ENCODE measurements at places on chromosomes 4 and X.

DNA sequence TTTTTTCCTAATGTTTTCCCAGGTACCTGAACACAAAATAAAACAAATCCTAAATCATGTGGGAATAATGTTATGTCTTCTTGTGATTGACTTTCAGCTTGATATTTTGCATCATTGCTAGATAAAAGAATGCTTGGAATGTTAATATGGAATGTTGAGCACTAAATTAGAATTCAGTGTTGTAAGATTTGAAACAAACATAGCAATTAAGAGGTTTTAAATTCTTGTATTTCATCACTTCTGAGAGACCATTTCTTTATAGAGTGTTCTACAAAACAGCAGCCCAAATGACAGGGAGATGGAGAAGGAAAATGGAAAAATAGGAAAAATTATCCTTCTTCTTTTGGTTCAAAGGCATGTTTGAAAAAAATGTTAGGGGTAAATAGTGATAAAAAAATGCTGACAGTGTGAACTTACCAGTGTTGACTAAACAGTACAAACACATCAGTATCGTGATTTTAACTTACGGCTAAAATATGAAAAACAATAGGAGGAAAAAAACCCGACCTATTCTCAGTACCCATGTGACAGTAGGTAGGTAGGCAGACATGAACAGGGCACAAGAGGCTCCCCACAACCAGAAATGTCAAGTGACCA, 102.6 kb upstream of the PDE5A start:
- no peak for DNase-seq

DNA sequence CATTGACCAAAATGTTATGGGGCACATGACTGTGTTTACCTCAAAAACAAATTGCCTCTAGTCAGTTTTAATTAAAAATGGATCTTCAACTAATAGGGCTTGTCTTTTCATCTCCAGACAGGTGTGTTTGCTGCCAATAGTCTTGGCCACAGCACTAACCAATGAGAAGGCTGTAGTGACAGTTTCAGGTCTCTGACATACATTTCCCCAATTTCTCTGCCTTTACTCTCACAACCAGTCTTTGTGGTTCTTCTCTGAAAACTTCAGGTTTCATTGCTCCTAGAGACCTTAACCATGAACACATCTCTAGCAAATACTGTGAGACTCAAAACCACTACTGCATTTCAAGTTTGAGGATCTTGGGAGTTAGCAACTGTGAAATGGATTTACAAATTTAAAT, 3.5 kb upstream of the EDNRA start:
- DNase-seq: no peak

GRCh38 chrX:3815896-3816664, 102.6 kb upstream of the PRKX start:
- DNase-seq: peak; percentile 42

GRCh38 chr4:14299166-14299565, 671.6 kb upstream of the BOD1L1 start:
- DNase-seq: no peak

GRCh38 chr4:15482842-15483241, 13.2 kb downstream of the CC2D2A start:
- DNase-seq: no peak

GRCh38 chr4:39786838-39787237, 88.9 kb downstream of the UBE2K start:
- DNase-seq: no peak

DNA sequence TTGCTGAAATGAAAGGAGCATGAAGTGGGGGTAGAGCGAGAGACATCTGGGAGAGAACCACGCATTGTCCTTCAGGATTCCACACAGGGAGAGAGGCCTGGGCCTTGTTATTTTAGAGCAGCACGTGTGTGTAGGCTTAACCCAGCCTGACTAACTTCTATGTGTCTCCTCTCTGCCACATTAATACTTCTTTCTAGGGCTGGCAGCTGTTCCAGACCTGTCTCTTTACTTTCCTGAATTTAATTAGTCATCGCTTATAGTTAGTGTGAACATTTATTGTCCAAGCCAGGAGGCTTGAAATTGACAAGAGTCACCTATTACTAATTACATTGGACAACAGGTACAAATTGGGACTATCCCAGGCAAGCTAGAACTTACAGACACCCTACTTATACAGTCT, 51.3 kb downstream of the SMAD1 start:
- no peak for DNase-seq

- DNase-seq: no peak
Measured at GRCh38 chrX:118596390-118596789, 100.8 kb downstream of the DOCK11 start.

DNA sequence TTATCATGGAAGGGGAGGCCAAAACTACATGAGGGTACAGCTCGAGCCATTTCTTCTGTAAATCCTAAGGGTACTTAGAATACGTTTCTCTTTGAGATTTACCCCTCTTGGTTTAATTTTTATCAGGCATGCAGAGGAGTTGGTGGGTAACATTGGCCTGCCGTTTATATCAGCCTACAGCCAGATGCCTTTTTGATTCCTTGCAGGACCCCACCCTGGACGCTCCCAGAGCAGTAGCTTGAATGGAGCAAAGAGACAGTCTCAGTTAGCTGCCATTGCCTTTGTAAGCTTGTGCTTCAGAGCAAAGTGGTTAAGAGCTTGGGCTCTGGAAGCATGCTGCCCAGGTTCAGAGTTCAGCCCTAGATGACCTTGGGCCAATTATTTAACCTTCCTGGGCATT, 9.0 kb downstream of the DOCK11 start:
- DNase-seq: no peak

- no peak for DNase-seq
Measured at GRCh38 chrX:57964975-57965374, 54.7 kb upstream of the ZXDA start.

- DNase-seq: no peak
Measured at GRCh38 chr4:103757631-103758030, 37.8 kb upstream of the TACR3 start.

GRCh38 chrX:36684053-36684452, 324.1 kb upstream of the FAM47C start:
- no peak for DNase-seq

DNA sequence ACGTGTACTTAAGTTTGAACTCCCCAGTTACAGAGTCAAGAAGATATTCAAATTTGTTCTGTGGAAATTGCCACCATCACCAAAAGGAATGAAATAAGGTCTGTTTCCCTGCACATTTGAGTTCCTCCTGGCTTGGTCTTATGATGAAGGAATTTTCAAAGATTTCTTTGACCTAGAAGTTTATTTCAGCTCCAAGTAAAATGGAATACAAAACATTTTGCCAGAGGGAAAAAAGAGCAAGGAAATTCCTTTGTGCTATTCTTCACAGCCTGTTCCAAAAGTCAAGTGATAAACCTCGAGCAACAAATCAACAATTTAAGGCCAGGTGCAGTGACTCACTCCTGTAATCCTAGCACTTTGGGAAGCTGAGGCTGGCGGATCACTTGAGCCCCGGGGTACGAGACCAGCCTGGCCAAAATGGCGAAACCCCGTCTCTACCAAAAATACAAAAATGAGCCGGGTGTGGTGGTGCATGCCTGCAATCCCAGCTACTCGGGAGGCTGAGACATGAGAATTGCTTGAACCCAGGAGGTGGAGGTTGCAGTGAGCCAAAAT, 3.4 kb downstream of the NKRF start:
- no peak for DNase-seq

DNA sequence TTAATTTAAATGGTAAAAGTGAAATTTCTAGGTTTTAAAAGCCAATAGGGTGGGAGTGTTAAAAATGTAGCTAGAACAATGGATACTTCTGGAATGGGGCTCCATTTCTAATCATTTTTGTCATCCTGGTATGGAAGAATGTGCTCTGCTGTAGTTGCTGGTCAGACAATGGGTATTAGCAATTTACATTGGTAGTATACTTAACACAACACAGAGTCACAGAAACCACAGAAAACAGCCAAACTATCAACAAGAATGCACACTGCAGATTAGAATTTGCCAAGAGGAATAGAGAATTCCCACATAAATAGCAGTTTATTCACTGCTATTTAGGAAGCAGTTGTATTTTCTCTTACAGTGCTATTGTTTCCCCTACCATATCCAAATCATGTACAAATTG, 319.6 kb downstream of the PPP3CA start:
- DNase-seq: no peak

DNA sequence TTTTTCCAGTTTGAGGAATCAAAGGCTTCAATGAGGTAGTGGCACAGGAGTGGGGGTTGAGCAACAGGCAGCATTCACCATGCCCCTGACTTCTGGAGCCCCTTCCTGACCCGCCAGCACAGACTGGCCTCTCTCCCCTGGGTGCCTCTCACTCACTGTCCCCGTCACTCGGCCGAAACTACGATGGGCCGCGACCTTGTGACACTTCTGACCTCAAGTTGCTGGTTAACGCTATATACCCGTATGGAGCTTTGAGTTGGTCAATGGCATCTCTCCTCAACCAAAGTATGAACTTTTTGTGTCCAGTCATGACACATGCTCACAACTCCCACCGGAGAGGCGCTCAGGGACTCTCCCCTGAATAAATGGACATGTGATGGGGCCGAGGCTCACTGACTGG, 72.1 kb downstream of the IRF2 start:
- DNase-seq: no peak

GRCh38 chrX:14027036-14027435, 2.7 kb downstream of the GEMIN8 start:
- DNase-seq: no peak

DNA sequence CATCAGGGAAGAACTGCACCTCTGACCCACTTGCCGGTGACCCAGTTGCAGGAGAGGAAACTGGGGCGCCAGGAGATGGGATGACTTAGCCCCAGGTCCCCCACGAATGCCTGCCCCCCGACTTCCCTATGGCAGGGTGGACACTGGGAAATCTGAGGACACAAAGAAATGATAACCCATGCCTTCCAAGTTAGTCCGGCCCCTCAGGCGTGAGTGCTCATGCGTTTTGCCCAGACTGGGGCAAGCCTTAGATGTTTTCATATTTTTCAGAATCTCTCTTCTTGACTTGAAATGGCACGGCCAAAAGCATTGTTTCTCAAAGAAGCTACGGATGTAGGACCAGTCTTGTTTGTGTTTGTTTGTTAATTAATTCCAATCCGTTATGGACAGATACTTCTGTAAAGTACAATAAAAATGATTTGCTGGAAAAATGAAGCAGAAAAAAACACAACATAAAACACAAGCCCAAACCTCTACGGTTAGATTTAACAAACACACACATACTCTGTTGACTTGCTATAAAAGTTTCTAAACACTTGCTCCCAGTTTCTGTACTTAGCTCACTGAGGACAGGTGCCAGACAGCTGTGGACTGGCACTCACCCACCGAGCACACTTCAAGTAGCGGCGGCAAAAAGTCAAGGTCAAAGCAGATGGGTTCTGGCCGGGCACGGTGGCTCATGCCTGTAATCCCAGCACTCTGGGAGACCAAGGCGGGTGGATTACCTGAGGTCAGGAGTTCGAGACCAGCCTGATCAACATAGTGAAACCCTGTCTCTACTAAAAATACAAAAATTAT, 341.5 kb downstream of the BCOR start:
- DNase-seq: no peak

GRCh38 chrX:22095856-22096255, 63.7 kb downstream of the PHEX start:
- DNase-seq: no peak

- no peak for DNase-seq
Measured at GRCh38 chr4:117515921-117516320, 430.5 kb upstream of the TRAM1L1 start.

DNA sequence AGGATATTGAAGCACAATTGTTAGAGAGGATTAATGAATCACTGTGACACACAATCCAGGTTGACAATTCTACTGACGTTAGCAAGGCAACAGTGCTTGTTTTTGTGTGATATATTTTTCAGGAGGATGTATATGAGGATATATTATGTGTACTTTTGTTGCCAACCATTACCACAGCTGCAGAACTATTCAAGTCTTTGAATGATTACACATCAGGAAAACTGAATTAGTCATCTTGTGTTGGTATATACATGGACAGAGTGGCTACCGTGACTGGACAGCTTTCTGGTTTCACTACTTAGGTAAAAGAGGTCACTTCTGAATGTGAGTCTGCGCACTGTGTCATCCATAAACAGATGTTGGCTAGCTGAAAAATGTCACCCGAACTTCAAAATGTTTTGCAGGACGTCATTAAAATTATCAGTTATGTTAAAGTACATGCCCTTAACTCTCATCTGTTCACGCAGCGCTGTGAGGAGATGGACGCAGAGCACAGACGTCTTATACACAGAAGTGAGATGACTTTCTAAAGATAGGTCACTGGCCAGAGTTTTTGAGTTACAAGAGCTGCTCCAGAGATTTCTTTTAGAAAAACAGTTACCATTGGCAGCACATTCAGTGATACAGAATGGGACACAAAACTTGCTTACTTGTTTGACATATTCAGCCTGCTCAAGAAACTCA, 69.0 kb downstream of the MRPL1 start:
- no peak for DNase-seq

DNA sequence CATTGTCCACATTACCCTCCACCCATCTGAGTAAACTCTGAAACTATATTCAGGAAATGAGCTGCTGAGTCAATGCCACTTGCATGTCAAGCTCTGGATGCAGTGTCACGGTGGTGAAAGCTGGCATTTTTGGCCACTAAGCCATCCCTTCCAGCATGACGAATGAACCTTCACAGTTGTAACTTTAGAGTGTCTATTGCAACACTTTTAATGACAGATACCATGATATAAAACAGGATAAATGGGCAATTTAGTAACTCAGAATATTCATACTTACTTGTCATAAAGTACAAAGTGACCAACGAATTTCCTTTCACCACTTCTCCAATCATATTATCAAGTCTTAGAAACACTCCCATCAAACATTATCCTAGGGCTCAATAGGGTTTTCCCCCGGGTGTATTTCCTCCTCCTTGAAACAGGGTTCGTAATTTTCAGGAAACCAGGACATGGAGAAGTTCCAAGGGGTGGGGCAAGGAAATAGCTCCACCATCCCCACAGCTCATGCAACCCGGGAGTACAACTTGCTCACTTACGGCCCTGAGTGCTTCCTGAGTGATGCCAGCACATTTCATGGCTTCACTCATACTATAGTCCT, 73.1 kb downstream of the MTHFD2L start:
- no peak for DNase-seq

DNA sequence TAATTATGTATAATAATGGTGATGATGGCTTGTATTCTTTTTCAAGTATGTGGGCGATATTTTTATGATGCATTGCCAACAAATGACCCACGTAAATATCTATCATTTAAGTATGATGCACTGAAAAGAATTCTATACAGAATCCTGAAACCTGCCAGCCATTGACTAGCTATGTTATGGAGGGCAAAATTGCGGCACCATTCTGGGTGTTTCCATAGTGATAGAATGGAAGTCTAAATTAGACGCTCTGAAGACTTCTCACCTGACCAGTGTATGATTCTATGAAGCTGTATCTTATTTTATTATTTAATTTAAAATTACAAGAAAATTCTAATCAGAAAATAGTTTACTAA, 677 bp upstream of the CENPC start:
- DNase-seq: no peak

GRCh38 chrX:44157283-44157682, 184.1 kb upstream of the NDP start:
- peak; percentile 55 for DNase-seq

- no peak for DNase-seq
Measured at GRCh38 chr4:111839141-111839540, 306.1 kb upstream of the FAM241A start.

GRCh38 chr4:137705171-137705783, 173.0 kb upstream of the PCDH18 start:
- DNase-seq: peak; percentile 24

GRCh38 chrX:48715876-48716502, 19.5 kb downstream of the SUV39H1 start:
- DNase-seq: no peak

- no peak for DNase-seq
Measured at GRCh38 chr4:77505275-77505957, 100.2 kb upstream of the CXCL13 start.

GRCh38 chrX:57902633-57903032, 7.6 kb downstream of the ZXDA start:
- no peak for DNase-seq

All from tibial artery (tissue), 4 donors.